RCC 7860 (cell line): ENCODE measurements at places on chromosomes 4 and X.

DNA sequence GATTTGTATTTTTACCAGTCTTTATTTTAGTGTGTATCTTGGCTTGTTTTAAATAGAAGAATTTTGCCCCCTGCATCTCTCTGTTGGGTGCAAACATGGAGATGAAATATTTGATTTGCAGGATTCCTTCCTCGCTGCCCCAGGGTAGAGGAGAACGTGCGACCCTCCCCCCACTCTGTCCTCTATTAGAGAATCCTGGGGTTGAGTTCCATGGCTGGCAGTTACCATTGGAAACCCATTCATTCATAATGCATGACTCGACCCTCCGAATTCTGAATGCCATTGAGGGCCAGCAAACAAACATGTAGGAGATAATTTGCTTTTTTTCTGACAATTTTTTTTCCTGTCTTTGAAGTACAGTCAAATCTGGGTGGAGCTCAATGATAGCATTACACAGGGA lies 53.7 kb downstream of the TRIM2 start:
- no peak for DNase-seq

DNA sequence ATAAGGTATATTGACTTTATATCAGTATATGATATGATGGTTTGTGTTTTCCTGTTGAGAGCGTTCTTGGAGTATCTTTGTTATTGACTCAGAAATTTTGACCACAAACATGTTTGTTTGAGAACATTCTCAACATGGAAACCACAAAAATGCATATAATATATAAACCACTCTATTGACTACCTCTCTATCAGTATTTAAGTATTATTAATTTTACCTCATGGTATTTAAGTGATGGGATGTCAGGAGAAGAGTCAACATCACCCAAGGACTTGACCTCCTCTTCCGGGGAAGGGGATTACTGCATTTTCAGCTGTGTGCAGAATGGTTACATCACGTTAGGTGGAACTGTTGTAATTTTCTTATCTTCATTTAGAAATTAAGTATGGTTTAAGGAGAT lies 54.3 kb upstream of the PUDP start:
- no peak for DNase-seq

DNA sequence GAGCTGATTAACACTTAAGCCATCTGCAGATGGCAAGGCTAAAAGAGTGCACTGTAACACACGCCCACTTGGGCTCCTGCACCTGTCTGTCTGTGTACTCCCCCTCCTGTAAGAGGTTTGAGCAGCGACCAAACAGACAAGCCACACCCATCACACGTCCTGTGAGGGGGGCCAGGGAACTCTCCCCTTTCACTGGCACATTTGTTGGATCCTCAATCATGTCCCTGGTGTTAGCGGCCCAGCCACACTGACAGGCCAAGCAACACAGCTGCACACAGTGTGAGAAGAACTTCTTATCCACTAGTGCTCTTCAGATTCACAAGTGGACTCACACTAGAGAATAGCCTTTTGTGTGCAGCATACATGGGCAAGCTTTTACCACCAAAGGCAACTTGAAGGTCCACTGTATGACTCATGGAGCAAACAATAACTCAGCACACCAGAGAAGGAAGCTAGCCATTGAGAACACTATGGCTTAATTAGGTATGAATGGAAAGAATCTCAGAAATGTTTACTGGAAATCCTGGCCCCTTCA lies 29.1 kb upstream of the UTP14A start:
- peak; percentile 32 for DNase-seq

- no peak for DNase-seq
Observed at GRCh38 chr4:143351774-143352451, 15.2 kb downstream of the GAB1 start.

GRCh38 chrX:148681605-148682004 lies 181.2 kb downstream of the AFF2 start:
- no peak for DNase-seq

DNA sequence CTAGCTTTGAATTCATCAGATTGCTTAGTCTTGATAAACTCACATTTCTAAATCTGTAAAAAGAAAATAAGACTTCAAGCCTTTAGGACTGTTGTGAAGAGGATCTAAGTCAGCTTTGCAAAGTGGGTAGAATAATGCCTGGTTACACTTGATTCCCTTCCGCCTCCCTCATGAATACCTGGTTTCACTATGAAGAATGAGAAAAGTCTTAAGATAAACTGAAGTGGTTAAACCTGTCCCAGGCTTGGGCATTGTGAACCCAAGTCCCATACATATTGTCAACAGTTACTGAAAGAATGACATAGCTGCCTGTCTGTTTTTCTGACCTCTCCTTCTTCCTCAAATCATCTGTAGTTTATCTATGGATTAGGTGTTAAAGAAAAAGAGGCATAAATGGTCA lies 16.7 kb upstream of the GBA3 start:
- DNase-seq: no peak

DNA sequence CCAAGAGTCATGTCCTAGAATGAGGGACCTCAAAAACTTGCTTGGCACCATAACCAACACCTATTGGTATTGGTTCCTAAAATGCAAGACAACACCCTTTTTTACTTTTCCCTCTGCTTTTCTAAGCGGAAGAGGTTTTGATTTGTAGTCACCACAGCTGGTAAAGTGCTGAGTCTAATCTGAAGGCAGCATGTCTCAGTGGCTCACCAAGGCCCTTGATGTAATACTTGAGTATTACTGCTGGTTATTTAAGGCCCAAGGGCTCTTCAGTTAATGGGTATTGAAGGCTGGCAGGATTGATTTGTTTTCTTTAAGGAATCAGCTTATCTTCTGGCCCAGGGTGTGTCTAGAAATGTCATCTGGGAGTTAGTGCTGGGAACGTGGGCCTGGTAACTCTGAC lies 735.1 kb downstream of the GLUD2 start:
- DNase-seq: no peak

DNA sequence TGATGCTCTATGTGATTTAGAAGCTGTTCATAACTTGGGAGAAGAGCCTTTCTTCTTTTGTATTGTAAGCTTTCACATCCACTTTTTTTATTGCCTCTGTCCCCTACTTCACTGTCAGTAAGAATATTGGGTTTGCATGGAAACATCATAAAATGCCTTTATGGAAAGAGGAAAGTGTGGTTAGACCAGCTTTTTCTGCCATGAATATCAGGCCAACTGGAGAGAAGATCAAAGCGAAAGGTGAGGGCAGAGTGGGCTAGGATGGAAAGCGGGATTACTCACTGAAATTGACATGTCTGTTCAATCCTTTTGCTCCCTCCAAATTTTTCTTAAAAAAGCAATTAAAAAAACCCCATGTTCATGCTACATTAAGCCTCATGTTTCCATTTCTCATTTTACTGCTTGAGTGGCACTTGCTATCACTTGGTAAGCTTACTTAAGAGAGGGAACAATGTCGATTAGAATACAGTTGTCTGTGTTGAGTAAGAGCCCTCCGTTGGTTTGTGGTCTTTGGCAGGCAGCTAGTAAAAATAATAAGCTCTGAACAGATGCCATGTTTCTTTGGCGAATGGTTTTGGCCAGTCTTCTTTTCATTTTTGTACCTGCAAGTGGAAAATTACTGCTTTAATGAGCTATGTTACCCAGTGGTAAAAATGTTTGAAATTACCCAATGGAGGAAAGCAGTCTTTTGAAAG lies 35.9 kb downstream of the SUPT20HL1 start:
- no peak for DNase-seq

DNA sequence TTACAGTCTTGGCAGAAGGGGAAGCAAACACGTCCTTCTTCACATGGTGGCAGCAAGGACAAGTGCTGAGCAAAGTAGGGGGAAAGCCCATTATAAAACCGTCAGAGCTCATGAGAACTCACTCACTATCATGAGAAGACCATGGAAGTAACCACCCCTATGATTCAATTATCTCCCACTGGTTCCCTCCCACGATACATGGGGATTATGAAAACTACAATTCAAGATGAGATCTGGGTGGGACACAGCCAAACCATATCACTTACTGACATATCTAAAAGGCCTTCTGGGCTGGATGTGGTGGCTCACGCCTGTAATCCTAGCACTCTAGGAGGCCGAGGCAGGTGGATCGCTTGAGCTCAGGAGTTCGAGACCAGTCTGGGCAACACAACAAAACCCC lies 117.1 kb upstream of the USP9X start:
- DNase-seq: no peak

GRCh38 chr4:999882-1000425 lies 6.8 kb upstream of the SLC26A1 start:
- DNase-seq: no peak

GRCh38 chr4:108852691-108853090 lies 89.8 kb upstream of the ETNPPL start:
- DNase-seq: no peak

GRCh38 chr4:74961230-74961629 lies 28.3 kb downstream of the PARM1 start:
- no peak for DNase-seq

GRCh38 chrX:123756320-123756719 lies 23.5 kb upstream of the THOC2 start:
- DNase-seq: no peak

GRCh38 chrX:15500497-15500966 lies at the start of gene BMX:
Gene BMX (plus strand): TSS chrX:15500807. CDS start chrX:15508354, 7,547 bp downstream.
- DNase-seq: no peak

DNA sequence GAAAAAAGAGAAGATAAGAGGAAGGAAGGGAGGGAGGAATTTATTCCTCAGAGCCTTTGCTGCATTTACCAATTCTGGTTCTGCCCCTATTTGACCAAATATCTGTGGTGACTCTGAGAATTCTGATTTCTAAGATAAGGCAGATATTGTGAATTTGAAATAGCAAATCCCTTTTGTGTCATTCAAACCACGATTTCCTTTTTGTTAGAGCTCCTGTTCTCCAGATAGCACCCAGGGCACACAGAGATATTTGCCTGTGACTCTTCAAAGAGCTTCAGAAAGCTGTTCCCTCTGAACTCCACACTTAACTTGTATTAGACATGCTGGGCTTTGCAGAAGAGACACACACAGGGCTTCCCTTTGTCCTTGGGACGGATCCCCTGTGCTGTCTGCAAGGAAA lies 272.2 kb downstream of the DHRSX start:
- no peak for DNase-seq

- no peak for DNase-seq
Observed at GRCh38 chr4:142405695-142406498, 440.2 kb downstream of the INPP4B start.

DNA sequence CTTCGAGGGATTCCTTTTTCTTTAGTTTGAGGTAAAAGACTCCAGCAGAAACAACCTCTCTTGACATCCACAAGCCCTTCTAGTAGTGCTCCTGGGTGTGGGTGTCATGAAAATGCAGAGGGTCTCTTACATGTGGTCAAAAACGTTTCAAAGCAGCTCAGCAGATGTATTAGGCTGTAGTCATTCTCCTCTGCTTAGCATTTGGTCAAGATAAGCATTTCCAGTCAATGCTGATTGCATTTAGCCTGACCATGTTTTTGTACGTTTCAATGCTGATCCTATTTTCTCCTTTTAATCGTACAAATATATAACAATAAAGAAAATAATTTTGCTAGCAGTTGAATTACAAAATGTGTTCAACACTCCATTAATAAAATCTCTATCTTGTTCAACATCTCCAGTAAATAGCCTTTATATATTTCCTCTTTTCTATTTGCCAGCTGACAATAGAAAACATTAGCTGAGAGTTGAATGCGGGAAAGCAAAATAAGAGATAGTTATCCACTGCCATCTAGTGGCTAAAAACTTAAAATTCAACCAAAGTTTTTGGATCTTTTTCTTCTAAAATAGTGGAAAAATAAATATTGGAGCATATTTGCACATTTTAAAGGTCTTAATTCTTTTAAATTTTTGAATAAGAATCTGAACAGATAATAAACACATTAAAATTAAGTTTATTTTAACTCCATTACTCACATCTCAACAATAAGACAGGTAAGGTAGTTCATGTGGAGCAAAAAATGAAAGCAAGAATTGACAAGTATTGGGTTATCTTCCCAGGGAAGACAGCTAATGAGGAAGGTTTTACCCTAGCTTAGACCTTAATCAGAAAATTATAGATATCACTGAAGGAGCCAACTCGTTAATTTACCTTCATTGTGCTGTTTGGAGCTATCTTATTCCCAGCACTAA lies 15.2 kb upstream of the PACRGL start:
- DNase-seq: peak; percentile 26

DNA sequence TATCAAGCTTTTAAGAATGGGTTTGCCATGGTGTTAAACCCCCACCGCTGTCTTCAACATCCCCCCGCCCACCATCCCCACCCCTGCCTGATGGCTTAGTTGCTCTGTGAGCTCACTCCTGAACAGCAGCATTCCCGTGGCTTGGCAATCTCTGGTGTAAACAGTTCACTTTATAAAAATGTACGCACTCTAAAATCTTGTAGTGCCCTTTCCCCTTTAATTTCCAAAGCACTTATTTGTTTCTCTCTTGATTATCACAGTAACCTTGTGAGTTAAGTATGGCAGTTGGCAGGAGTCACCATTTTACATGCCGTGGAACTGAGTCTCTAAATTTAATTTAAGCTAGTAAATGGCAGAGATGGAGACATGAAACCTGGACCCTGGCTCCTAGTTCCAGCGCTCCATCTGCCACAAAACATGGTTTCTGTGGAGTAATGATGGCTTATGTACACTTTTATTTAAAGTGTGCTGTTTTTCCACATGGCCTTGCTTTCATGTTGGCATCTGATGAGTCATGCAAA lies 123.1 kb downstream of the AFF1 start:
- no peak for DNase-seq

- DNase-seq: peak; percentile 4
Observed at GRCh38 chrX:135112096-135112729, 8.1 kb downstream of the ETDB start.

DNA sequence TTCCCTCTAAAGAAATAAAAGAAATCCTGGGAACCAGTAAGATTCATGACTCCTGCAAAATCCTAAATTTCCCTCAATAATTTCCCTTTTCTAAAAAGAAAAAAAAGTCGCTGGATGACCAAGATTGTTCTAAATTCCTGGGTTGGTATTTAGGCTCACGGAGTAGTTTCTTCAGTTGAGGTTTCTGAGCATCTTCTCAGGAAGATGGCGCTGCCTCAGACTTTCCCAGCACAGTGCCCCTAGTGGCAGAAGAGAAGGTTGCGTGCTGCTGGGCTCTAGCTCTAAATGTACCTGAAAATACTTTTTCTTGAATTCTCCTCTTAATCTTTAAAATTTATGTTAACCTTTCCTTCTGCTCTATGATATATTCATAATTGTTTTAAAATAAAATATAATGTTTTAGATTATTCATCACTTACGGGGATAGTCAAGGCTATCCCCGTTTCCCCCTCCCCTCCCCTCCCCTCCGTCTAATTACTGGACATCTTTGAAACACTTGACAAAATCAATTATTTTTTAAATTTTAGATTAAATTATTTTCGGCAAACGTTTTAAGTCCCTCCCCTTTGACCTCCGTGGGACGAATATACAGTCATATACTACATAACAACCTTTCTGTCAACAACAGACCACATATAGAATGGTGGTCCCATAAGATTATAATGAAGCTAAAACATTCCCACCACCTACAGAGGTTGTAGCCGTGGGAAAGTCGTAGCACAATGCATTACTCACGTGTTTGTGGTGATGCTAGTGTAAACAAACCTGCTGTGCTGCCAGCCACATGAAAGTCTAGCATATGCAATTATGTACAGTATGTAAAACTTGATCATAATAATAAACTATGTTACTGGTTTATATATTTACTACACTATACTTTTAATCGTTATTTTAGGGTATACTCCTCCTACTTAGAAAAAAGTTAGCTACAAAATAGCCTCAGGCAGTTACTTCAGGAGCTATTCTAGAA lies 41.0 kb upstream of the GATB start:
- no peak for DNase-seq

GRCh38 chr4:140242357-140243277 lies 88.6 kb upstream of the MAML3 start:
- no peak for DNase-seq
